ENCODE measurements at places on chromosomes 6 and 20.
A peak's percentile ranks its signal among the peaks of the same experiment; 100 is the strongest.

DNA sequence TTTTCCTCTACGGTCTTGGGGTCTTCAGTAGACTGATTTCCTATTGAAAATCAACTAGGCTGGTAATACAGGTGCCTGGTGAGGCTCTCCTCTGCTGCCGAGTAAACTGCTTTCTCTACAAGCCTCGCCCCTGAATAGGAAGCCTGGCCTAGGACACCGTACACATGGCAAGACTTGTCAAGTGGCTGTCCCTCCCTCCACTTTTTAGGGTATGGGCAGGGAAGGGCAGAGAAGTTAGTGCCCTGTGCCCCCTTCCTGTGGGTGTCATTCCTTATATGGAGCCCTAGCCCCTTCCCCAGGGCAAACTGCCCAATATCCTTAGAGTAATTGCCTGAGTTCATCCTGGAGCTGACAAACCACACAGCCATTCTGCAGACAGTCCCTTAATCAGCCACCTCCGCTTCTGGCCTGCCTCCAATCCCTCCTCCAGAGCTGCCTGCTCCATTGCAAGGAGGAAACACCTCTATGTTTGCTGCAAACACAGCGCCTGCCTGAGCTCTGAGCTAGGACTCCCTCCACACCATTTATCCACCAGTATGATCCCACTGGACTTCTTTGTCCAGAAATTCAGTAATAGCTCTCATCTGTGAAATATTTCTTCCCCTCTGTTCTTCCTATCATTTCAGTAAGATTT lies 93.1 kb downstream of the CHD6 start:
- DNase-seq: peak; percentile 47

DNA sequence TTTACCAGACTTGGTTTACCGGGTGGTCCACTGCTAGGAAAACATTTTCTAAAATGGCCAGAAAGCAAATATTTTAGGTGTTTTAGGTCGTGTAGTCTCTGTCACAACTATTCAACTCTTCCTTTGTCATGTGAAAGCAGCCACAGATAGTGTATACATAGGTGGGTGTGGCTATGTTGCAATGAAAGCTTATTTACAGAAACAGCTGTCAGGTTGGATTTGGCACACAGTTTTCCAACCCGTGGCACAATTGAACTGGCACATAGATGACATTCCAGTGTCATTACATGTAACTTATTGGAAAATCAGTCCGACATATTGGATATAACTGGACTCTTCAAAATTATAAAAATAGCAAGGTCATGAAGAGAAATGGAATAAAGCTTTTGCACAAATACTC lies 68.9 kb upstream of the KCNQ5 start:
- no peak for DNase-seq

- DNase-seq: no peak
Observed at GRCh38 chr6:125906158-125906998, 50.2 kb upstream of the HINT3 start.

GRCh38 chr6:85362652-85363310 lies 87.1 kb upstream of the NT5E start:
- no peak for DNase-seq

DNA sequence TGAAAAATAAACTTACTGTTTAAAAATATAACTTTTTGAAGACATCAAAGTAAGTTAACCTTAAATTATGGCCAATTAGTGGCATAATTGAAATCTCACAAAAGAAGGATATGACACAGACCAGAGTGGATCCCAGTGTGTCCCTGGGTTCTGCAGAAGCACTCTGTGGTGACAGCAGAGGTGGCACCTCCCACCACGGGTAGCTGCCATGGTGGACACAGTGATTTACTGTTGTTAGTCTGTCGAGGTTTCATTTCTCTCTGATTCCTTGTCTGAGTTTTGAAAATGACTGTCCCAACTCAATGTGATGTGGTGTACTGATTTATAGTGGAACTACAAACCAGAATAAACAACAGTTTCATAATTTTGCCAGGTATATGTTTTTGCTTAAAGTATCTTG lies 76.5 kb downstream of the TULP4 start:
- no peak for DNase-seq

DNA sequence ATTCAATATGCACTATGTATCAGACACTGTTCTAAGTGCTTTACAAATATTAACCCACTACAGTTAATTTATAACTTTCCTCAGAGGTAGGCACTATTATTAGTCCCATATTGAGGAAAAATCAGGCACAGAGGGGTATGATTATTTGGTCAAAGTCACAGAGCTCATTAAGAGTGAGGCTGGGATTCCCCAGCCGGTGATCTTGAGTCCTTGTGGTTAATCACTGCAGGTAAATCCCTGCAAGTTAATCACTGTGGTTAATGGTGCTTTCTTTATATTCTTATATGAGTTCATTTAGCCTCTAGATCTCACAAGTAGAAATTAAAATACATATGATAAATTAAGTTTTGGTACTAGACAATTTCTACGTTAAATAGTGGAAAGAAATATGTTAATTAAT lies 9.2 kb downstream of the CRYBG1 start:
- DNase-seq: no peak

GRCh38 chr20:47557218-47557617 lies 55.5 kb downstream of the NCOA3 start:
- DNase-seq: no peak

GRCh38 chr20:38581013-38581412 lies at the start of gene ADIG:
Gene ADIG, plus strand, starts transcription at chr20:38581197. Its CDS starts 54 bp downstream, at chr20:38581251.
- DNase-seq: peak; percentile 39

DNA sequence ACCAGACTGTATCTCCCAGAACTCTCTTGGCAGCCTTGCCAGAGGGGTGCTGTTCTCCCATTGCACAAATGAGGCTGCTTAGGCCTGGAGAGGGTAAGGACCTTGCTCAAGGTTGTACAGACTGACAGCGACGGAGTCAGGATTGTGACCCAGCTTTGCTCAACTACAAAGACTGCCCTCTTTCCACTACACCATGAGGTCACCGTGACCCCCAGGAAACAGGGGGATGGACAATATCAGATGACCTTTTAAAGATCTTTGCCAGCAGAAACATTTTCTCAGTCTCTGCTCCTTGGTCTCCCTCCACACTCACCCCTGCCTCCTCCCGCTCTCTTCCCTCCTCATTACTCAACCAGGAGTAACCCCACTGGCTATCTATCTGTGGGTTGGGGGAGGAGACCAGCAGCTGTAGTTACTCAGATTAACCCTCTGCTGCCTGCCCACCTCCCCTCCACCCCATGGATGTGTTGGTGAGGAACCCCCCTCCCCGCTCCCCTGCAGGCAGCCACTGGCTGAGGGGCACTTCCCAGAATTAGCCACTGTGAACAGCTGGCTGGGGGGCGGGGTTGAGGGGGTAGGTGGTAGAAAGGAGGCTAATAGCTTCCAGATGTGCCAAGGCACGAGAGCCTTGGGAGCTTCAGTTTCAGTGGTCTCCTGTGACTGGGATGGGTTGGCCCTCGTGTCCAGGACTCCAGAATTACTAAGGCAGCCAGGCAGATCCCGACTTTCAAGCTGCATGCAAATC lies 26.9 kb upstream of the MRPS18A start:
- peak; percentile 77 for DNase-seq

- no peak for DNase-seq
Observed at GRCh38 chr20:24965065-24965919, 16.2 kb downstream of the CST7 start.

DNA sequence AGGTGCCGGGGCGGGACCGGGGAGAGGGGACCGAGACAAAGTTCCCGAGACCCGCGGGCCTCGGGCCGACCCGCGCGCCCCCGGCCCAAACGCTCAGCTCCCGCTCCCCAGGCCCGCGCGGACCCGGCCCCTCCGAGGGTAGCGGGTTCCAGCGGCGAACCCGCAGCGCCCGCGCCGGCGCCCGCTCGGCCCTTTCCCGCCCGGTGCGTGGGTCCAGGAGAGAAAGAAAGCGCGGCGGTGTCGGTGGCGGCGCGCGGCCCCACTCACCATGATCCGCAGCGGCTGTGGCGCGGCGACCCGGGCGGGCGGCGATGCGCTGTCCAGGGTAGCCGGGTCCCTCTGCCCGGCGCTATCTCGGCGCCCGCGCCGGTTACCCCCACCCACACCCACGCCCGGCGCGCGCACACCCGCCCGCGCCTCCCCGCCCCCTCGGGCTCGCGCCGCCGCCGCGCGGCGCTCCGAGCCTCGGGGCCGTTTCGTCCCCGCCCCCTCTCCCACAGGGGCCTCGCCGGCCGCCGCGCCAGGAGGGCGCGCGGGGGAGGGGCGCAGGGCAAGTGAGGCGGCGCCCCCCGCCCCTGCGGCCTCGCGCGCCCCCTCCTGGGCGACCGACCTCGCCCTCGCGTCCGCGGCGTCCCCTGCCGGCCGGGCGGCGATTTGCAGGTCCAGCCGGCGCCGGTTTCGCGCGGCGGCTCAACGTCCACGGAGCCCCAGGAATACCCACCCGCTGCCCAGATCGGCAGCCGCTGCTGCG lies at the start of gene ELOVL2:
Gene ELOVL2, minus strand, starts transcription at position 345 of the 751 bp plus-strand sequence. Its CDS starts 75 bp downstream, at position 270.
- peak; percentile 55 for DNase-seq

GRCh38 chr6:93721386-93722048 lies 302.2 kb upstream of the EPHA7 start:
- DNase-seq: no peak

GRCh38 chr6:80607811-80608391 lies 501.4 kb downstream of the BCKDHB start:
- DNase-seq: no peak

DNA sequence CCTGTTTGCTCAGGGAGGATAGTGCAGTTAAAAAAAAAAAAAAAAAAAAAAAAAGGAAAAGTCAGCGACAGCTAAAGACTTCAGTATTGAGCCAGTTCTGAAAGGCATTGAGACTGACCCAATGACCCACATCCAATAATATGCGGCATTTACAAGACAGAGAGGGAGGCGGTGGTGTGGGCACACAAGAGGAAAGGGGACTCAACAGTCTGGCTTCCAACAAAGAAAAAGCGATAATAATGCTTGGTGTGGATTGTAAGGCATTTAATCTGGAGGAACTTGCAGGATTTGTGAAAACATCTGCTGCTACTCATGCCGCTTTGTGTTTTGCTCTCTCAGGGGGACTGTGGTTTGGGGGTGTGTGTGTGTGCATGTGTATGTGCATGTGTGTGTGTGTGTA lies 784.3 kb upstream of the CHD6 start:
- DNase-seq: no peak

GRCh38 chr6:26347699-26348098 lies 17.3 kb upstream of the BTN3A2 start:
- DNase-seq: no peak

GRCh38 chr6:158819977-158820622 lies 932 bp upstream of the EZR start:
- no peak for DNase-seq

DNA sequence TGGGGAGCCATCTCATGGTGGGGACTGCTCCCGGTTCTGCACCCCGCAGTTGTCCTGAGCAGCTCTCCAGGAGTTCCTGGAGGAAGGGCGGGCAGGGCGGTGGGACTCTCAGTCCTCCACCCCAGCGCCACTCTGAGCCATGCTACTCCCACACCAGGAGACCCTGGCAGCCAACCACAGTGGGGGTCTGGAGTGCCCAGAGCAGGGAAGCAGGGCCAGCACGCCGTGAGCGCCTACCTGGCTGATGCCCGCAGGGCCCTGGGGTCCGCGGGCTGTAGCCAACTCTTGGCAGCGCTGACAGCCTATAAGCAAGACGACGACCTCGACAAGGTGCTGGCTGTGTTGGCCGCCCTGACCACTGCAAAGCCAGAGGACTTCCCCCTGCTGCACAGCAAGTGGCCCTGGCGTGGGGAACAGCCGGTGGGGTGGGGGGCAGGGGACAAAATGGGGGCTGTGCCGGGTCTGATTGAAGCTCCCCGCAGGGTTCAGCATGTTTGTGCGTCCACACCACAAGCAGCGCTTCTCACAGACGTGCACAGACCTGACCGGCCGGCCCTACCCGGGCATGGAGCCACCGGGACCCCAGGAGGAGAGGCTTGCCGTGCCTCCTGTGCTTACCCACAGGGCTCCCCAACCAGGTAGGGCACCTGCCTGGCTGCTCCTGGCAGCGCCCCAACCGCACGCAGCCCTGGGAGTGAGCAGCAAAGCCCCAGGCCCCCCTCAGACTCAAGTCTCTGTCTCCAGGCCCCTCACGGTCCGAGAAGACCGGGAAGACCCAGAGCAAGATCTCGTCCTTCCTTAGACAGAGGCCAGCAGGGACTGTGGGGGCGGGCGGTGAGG lies 1.6 kb upstream of the TNFRSF6B start:
- peak; percentile 37 for DNase-seq

- no peak for DNase-seq
Observed at GRCh38 chr6:168018664-168019063, 21.2 kb downstream of the KIF25 start.

DNA sequence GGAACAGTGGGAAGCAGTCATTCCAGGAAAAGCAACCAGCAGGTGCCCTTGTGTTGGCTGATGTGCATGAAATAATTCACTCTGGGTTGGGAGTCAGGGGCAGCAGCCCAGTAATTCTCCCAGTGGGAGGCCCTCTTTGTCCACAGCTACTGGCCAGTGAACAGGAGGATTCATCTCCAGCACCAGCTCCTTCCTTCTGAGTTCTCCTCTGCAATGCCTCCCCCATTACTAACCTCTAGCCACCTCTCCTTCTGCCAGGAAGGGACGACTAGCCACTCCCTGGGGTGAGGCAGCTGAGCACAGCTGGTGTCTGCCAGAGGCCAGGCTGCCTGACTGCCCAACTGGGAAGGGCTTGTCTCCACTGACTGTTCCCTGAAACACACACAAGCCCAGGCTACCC lies 12.5 kb upstream of the R3HDML start:
- no peak for DNase-seq

DNA sequence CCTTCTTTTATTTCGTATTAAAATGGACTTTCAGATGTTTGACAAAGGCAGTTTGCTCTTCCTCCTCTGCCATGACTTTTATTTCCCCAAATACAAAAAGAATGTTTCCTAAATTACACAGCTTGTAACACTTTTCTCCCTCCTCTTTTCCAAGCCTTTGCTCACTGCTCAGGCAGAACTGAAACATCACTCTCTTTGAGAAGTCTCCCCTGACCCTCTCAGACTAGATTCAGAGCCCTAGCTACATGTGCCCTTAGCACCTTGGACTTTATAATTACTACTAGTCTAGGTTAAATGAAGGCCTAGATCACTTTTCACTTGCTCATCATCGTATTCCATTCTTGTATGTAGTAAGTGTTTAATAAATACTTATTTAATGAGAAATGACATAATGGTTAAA lies 8.5 kb upstream of the KIF6 start:
- DNase-seq: no peak

DNA sequence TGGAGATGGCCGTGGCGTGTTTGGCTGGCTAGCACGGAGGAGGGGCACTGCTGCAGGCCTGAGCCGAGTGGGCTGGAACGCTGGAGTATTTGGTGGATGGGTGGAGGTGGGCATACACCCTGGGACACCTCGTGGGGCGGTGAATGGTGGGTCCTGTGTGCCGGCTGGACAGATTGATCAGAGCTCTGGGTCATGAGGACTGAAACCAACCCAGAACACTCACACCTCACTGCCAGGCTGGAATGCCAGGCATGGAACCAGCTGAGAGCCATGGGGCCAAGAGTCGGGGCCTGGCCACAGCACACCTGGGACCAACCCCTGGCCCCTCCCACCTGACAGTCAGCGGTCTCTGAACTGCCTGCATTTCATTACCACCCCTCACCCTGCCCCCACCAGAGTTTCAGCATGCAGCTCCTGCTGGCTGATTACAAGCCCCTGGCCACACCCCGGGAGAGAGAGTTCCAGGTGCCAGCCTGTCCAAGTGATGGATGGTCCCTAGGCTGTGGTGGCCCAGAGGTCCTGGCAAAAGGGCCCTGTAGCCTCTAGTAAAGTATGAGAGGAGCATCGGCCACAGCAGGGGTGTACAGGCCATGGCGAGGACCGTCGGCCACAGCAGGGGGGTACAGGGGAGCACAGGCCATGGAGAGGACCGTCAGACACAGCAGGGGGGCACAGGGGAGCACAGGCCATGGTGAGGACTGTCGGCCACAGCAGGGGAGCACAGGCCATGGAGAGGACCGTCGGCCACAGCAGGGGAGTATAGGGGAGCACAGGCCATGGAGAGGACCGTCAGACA lies 3.3 kb downstream of the NPBWR2 start:
- DNase-seq: no peak
